T-helper 1 cell (primary cell): ENCODE measurements at places on chromosomes 2 and 18.

- no peak for DNase-seq
Observed at GRCh38 chr2:233208382-233209116, 42.9 kb upstream of the ATG16L1 start.

DNA sequence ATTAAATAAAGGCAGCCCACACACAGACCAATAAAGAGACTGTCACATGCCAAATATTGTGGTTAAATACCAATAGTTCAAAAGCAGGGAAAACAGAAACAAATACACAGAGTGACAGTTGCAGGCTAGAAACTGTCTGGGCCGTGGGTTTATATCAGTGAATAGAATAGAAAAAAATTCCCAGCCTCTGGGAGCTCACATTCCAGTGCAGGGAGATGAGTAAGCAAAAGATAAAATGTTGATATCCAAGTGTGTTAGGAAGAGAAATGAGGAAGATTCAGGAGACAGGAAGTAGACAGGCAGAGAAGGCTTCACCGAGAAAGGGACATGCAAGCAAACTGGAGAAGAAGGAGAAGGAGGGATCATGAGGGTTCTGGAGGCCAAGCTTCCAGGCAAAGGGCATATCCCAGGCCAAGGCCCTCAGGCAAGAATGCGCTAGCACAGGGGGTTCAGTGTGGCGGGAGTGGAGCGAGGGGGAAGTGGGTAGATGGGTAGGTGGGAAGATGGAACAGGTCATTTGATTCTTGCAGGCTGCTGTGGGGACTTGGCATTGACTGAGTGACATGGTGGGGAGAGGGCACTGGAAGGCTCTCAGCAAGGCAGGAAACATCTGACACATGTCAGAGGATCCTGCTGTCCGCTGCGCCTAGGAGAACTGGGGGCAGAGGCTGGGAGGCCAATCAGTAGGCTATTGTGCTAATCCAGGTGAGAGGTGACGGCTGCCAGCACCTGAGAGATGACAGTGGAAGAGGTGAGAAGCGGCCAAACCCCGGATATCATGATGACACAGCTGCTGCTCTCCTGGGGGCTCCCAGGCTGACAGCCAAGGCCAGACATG is 89.2 kb downstream of the ZBTB7C start:
- DNase-seq = no peak

- DNase-seq = no peak
Observed at GRCh38 chr2:69203166-69203985, 183.7 kb downstream of the GFPT1 start.

DNA sequence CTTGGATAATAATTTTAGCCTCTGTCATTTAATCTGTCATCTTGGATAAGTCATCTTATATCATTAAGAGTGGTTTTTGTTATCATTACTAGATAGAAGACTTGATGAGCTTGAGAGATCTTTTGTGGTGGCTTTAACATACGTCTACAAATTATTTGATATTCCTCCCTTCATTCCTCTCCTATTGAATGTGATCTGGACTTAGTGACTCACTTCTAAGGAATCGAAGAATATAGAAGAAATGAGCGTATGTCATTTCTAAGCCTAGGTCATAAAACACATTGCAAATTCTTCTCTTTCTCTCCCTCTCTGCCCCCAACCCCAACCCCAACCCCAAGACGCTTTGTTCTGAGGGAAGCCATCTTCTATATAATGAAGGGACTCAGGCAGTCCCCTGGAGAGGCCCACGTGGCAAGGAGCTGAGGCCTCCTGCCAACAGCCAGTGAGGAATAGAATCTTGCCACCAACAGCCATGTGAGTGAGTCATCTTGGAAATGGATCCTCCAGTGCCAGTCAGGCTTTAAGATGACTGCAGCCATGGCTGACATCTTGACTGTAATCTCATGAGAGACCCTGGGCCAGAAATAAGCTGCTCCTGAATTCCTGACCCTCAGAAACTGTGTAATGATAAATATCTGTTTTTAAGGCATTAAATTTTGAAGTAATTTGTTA is 221.6 kb upstream of the SP5 start:
- no peak for DNase-seq

DNA sequence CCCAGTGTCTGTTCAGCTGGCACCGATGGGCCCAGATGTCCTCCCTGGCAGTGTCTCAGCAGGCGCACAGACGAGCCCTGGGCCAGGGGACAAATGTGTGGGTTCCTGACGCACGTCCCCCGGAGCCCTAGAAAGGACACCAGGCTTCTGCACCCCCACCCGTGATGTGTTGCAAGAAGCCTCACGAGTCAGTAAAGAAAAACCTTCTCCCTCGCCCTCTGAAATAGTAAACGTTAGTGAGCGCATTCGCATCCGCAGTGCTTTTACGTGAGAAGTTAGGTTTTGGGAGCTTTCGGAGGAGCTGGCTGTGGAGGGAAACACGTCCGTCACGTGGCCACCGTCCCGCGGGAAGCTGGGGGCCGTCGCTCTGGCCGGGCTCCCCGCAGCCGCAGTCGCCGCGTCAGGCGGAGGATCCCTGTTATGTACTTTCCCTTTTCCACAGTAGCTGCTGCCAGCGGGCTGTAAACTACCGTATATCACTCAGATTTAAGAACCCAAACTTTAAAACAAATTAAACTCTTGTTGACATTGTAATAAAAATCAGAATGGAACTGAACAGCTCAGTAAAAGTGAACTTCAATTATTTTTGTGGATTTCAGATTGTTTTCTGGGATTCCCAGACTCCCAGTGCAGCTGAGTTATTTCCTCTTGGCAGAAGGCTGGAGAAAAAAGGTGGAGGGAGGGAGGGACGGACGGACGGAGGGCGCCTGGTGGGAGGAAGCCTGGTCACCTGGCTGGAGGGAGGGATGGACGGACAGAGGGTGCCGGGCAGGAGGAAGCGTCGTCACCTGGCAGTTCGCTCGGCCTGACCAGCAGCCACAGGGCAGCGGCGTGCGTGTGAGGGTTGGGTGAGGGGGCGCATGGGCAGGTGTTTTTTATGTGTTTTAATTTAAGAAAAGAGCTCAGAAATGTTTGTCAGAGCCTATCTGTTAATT is 112.1 kb downstream of the NFATC1 start:
- no peak for DNase-seq

DNA sequence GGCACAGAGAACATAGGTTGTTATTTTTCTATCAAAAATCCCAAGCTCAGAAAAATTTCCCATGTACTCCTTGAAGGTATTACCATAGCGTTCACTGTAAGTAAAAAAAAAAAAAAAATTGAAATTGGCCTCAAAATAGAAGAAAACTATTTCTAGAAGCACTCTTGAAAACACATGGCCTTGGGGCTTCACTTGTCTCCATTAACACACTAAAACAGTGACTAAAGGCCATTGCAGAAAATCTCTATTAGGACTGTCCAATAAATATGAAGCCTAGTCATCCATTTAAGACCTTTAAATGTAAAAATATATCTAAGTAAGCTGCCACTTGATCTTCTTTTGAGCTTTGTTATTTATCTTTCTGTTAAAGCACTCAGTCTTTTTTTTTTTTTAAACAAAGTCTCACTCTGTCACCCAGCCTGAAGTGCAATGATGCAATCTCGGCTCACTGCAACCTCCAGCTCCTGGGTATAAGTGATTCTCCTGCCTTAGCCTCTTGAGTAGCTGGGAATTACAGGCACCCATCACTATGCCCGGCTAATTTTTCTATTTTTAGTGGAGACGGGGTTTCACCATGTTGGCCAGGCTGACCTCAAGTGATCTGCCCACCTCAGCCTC is 35.8 kb downstream of the CCDC68 start:
- DNase-seq = no peak

GRCh38 chr2:217617616-217618022 is 385.2 kb downstream of the TNS1 start:
- DNase-seq = no peak

DNA sequence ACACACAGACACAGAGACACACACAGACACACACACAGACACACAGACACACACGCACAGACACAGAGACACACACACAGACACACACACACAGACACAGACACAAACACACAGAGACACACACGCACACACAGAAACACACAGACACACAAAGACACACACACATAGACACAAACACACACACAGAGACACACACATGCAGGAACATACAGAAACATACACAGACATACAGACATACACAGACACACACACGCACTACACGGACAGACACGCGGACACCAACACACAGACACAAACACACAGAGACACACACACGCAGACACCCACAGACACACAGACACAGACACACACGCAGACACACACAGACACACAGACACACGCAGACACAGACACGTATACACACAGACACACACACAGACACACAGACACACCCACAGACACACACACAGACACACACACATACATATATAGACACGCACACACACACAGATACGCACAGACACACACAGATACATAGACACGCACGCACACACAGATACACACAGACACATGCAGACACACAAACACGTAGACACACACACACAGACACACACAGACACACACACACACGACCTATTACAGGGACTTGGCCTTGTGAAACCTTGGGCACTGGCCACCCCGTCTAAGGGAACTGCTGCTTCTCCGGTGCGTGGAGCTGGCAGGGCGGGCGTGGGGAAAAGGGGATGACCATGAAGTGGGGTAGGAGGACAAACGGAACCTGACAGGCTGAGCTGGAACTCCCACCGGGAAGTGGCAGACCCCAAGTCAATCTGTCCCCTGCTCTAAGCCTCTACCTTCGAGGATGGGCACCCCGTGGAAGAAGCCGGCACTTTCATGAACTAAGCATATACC is 211.4 kb downstream of the TFCP2L1 start:
- DNase-seq = no peak
